ENCODE measurements at places on chromosomes 6 and 20.

- DNase-seq = no peak
These were observed 249.2 kb upstream of the RREB1 start for GRCh38 chr6:6858533-6858982.

DNA sequence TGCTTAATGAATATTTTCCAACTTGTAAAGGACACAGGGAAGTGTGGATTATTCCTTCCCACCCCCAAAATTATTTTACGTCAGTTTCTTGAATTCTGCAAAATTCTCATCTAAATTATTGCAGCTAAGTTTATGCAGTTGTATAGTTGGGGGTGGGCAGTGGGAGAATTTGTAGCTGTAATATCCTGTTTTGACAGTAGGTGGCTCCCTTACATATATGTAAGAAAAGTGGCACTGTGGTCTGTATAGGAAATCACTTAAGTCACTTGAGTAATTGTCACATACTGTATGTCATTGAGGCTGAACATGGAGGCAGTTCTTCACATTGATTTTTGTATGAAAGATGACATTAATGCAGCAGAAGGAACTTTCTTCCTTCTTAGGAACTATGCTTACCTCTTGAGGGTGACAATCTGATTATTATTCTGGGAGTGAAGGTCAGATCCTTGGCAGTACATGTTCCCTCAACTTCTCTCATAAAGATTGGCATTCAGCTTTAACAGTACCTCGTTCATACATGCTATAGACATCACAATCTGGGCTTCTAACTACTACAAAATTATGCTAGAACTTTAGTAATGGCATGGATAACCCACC lies 14.6 kb upstream of the CFAP206 start:
- DNase-seq = peak; percentile 47

- no peak for DNase-seq
These were observed 18.0 kb upstream of the MAFB start for GRCh38 chr20:40706977-40707582.

- DNase-seq = no peak
These were observed 641 bp downstream of the DBNDD2 start for GRCh38 chr20:45408646-45409213.

DNA sequence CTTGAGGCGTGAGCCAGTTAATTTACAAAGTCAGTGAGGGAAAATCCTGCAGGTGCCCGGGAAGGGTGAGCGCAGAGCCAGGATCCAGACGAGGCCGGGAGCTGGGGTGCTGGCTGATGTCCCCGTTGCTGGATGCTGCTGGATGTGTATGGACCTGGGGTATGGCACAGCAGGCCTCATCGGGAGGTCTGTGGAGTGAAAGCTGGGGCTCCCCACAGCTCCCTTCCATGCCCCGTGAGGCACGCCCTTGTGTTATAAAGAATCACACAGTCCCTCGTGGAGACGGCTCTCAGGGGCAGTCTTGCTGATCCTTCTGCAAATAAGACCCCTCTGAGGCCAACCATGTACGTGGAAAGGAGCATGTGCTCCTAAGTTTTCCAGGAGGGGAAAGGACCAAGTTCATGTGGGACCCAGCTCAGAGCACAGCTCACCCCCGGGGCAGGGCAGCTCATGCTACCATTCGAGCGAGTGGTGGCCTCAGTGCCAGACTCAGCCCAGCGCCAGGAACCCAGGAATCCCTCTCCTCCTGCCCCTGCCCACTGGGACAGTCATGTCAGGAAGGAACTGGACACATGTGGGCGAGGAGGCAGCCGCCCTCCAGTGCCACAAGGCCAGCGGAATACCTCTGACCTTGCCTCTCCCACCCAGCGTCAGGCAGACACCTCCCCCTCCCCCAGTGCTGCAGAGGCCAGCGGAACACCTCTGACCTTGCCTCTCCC lies 97.5 kb downstream of the CDH4 start:
- no peak for DNase-seq

DNA sequence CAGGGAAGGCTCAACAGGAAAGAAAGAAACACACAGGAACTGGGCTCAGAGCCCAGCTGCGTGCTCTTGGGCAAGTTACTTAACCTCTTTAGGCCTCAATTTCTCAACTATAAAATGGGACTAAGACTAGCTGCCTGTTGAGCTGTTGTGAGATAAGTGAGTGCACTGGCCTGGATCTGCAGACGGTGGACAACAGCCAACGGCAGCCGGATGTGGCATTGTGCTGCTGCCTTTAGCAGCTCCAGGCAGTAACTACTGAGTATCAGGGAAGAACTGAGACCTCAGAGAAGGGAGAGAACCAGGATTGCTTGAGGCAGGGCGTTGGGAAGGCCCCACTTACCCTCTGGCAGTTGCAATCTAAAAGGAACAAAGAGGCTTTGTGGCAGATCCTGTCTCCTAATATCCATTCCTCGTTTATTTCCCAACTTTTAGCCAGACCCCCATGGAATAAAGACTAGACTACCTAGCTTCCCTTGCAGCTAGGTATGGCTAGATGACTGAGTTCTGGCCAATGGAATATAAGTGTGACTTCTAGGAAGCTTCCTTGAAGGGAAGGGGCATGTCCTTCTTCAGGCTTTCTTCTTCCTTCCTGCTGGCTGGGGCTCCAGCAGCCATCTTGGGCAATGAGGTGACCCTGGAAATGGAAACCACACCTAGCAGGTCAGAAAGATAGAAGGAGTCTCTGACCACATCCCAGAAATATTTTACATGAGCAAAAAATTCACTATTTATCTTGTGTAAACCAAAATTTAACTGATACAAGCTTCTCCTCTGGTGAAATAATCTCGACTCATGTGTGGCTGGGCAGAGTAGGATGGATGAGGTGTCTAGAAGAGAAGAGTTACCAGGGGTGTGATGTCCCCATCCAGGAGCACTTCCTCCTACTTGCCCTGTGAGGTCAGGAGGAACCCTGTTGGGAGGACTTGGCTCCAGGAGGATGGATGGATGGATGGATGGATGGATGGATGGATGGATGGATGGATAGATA lies 67.6 kb downstream of the MRPL14 start:
- no peak for DNase-seq

DNA sequence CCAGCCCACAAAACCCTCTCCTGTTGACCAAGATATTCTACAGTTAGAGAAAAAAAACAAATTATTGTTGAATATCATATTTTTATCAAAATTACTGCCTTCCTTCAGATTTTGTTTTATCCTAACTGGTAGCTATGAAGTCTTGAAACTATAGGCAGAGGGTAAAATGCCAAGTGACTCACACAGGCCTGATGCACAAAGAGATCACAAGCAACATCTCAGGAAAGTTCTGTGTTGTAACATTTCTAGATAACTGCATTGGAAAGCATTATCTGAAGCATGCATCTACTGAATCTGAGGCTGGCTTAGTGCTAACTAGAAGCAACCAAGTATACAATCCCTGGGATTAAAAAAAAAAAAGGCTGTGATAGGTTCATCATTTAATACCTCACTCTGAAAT lies 134.2 kb downstream of the PKHD1 start:
- no peak for DNase-seq

- DNase-seq = no peak
These were observed 43.2 kb upstream of the OGFRL1 start for GRCh38 chr6:71245265-71246049.

- DNase-seq = no peak
These were observed 167.5 kb downstream of the SOD2 start for GRCh38 chr6:159525445-159526025.

DNA sequence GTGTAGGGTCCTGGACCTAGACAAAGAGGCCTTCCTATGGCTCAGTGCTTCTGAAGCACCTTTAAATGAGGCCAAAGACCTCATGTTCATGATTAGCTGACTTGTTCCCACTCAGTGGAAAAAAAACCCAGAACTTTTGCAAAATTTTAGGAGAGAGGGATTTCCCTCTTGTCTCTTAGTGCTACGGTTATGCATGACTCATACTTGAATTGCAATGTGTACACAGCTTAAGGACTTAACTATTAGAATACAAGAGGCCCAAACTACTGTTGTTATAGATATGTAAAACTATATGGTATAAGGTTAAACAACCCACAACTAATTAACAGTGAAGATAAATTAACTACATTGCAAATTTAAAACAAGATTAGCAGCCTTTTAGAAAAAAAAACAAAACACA lies 32.3 kb upstream of the HLA-A start:
- DNase-seq = no peak

- no peak for DNase-seq
These were observed 5.5 kb downstream of the ADRM1 start for GRCh38 chr20:62308102-62308822.

- DNase-seq = no peak
These were observed 16.4 kb upstream of the BMP7 start for GRCh38 chr20:57282670-57283361.

GRCh38 chr6:129890701-129891100 lies 29.6 kb upstream of the TMEM244 start:
- no peak for DNase-seq

DNA sequence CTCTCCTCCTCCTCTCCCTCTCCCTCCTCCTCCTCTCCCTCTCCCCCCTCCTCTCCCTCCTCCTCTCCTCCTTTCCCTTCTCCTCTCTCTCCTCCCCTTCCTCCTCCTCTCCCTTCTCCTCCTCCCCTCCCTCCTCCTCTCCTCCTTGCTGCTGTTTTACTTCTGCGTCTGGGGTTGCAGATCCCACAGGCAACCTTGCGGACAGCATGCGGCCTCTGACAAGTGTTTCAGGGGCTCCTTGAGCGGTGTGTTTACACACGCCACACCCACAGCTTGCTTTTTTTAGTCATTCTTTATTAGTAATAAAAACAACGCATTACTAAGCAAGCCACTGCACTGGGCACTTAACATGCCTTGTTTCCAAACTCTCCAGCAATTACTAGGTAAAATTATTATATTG lies 81.9 kb downstream of the TFAP2C start:
- DNase-seq = no peak

GRCh38 chr6:45617441-45617840 lies 239.7 kb upstream of the SUPT3H start:
- no peak for DNase-seq

DNA sequence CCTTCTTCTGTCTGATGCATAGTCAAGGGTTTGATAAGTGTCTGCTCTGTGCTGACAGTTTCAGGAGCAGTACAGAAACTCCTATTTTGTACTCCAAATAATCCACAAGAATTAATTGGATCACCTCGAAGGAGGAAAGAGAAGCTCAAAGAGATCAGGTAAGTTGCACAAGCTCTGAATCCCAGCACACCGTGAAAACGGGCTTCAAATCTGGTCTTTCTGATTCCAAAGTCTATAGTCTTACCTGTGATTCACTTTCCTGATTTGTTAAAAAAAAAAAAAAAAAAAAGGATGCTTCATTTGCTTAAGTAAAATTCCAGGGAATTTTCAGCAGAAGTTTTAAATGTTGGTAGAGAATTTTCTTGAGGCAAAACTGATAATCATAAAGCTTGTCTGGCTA lies 155.8 kb upstream of the ESR1 start:
- no peak for DNase-seq

- DNase-seq = no peak
These were observed 87.5 kb downstream of the ZFP64 start for GRCh38 chr20:52103913-52104545.

- no peak for DNase-seq
These were observed 964 bp downstream of the RPL10A start for GRCh38 chr6:35468980-35469750.

DNA sequence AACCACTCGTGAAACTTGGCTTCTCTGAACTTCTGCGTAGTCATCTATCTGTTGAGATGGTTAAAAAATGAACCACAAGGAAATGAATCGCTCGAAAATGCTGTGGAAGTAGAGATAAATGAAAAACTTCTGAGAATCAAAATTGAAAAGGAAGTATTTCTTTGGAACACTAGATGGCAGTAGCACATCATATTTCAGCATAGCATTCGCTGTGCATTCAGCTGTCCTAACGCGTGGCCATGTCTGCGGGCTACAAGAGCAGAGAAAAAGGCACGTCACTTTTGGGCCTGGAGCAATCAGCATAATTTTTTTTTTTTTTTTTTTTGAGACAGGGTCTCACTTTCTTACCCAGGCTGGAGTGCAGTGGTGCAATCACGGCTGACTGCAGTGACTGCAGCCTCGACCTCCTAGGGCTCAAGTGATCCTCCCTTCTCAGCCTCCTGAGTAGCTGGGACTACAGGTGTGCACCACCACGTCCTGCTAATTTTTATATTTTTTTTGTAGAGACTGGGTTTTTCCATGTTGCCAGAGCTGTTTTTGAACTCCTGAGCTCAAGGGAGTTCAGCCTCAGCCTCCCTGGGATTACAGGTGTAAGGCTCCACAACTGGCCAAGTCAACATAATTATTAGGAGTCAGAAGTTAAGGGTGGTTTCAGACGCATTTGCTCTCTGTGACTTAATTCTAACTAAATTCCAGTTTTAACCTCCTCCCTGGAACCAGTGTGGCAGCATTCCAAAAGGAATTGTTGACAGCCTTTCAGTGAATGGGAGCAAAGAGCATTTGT lies 8.8 kb upstream of the PERP start:
- DNase-seq = peak; percentile 67

- no peak for DNase-seq
These were observed 92.6 kb downstream of the RNGTT start for GRCh38 chr6:88870717-88871330.

DNA sequence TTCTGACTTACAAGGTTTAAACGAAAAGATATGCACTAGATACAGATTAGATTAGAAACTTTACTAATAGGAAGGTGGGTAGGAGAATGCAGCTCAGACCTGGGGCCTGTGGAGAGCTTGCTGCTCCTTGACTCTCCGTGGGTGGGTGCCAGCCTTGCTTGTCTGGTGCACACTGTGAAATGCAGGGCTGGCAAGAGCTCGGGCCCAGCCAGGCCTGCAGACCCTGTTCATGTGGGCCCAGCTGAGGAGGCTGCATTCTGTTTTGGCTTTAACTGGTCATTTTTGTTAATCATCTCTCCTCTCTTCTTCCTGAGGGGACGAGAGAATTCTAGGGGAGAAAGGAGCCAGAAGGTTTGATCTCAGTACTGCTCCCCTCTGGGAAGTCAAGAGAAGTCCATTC lies 325.4 kb downstream of the QKI start:
- DNase-seq = no peak

GRCh38 chr20:4898282-4899244 lies 102.7 kb downstream of the SLC23A2 start:
- no peak for DNase-seq

- no peak for DNase-seq
These were observed 129.8 kb downstream of the COL12A1 start for GRCh38 chr6:75076009-75076408.

DNA sequence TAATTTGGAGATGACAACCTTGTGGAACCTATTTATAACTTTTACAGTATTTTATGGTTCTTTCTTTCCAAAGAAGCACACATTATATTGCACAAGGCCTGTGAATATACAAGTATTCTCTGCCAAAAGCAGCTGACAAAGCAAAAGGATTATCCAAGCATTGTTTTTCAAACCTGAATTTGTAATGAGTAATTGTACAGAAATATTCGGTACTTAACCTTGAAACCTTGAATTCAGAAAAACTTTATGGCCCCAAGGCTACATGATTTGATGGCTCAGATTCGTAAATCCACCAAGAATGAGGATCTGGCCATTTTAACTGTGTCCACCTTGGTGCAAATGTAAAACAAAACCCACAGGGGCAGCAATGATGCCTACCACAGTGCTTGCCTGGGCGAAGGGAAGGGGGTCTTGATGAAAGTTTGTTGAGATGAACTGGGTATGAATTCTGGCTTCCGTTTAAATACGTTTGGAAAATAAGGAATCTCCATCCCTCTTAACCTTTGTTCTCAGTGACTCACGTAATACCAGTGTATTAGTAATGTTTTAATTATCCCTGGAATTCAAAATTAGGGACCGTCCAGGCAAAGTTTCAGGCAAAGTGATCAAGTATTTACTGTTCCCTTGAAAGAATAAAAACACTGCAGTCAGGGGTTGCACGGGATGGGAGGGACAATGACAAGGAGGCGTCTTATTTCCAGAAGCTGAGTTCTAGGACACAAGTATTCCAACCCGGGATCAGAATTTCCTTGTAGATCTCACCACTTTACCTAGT lies 2.7 kb upstream of the RBM24 start:
- no peak for DNase-seq

Measured in SHP77 treated with DMSO at 0.1 percent for 48 hours (cell line).